ENCODE measurements at places on chromosomes 16 and 17.

GRCh38 chr16:8888951-8889892 is 7.1 kb downstream of the LITAFD start:
- DNase-seq = no peak

DNA sequence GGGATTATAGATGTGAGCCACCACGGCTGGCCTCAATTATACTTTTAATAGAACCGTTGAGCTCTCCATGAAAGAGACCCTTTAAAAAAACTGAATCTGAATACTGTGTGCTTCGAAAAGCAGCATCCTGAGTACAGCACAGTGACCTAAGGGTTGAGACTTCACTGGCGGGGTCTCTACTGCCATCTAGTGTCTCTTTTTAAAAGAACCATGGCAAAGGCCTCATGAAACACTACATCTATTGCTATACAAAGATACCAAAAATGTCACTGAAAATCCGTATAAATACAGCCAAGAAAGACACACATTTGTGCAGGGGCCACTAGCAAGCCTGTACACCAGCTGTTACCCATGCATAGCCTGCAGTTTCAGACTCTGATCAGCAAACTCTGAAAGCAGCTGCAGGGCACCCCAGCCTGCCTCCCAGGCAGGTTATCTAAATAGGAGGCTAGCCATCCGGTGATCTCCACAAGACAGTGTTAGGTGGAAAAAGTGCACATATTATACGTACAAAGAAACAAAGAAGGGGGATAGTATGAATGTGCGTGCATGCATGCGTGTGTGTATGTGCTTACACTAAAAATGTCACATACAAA is 35.3 kb downstream of the NPLOC4 start:
- DNase-seq = peak; percentile 48

DNA sequence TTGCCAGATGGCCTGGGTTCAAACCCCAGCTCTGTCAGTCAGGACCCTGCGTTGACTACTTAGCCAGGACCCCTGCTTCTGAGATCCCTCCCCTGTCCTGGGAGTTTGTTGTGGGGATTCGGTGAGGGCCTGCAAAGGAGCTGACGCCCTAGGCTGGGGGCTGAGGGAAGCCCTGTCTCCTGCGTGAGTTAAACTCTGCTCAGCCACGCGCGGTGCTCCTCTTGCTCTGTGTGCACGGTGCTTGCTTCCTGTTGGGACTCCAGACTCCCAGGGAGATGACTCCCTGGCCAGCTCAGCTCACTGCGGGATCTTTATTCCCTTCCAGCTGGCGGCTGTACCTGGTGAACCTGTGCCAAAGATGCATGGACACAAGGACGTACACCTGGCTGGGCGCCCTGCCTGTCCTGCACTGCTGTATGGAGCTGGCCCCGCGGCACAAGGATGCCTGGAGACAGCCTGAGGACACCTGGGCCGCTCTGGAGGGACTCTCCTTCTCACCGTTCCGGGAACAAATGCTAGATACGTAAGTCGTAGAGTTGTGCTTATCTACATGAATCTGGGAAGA is 37.4 kb downstream of the RNF213 start:
- DNase-seq = no peak

GRCh38 chr17:4502466-4503154 is 3.9 kb downstream of the SPNS2 start:
- no peak for DNase-seq

DNA sequence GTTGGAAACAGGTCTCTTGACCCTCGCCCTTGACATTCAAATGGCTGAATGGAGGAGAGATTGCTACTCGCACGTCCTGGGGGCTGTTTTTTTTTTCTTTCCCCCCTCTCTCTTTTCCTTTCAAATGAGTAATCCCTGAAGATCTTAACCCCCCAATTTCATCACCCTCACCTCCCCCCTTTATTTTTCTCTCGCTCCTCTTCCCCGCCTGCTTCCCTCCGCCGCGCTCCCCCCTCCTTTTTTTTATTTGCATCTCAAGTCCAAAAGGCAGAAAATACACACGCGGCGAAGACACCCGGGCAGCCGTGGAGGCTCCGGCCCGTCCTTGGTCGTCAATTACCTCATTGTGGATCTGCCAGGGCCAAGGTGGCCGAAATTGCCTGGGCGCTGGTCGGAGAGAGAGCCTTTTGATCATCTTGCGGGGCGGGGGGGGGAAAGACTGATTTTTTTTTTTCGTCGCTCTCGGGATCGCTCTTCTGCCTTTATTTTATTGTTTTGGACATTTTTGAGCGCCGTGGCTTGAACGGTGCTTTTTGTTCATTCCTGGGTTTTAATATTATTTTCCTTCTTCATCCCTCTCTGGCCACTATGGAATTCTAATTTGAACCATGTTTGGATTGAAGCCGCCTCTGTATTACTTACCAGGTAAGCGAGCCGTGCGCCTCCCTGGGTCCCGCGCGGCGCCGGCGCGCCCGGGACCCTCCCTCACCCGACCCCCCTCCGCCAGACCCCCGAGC is 57.2 kb upstream of the GSE1 start:
- no peak for DNase-seq

GRCh38 chr16:13439766-13440165 is 480.2 kb upstream of the ERCC4 start:
- no peak for DNase-seq

GRCh38 chr17:77916703-77917481 is 41.6 kb upstream of the TNRC6C start:
- DNase-seq = no peak

DNA sequence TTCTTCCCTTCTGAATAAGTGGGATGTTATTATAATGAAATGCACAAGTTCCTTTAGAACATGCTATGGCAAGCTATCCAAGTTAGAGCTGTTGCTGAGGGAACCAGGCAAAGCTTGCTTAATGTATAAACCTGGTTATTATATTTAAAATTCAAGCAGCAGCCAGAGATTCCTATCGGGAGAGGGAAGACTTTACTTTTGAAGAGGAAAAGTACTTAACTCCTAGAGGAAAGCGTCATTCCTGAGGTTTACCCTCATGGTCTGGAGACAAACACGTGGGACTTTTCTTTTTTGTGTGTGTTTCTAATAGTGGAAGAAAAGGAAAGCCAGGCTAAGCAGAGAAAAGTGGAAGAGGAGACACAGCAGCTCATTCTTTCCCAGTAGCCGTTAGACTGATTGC is 39.9 kb upstream of the MYH10 start:
- DNase-seq = no peak

- DNase-seq = no peak
Measured at GRCh38 chr17:9705745-9706144, 60.4 kb downstream of the USP43 start.

- DNase-seq = no peak
Measured at GRCh38 chr16:86509759-86510464, 415 bp upstream of the FOXF1 start.

- DNase-seq = no peak
Measured at GRCh38 chr16:58848662-58849002, 114.5 kb upstream of the GOT2 start.

GRCh38 chr17:40291281-40291664 is 3.6 kb downstream of the CDC6 start:
- no peak for DNase-seq

- no peak for DNase-seq
Measured at GRCh38 chr17:40560592-40561293, 4.5 kb downstream of the CCR7 start.

DNA sequence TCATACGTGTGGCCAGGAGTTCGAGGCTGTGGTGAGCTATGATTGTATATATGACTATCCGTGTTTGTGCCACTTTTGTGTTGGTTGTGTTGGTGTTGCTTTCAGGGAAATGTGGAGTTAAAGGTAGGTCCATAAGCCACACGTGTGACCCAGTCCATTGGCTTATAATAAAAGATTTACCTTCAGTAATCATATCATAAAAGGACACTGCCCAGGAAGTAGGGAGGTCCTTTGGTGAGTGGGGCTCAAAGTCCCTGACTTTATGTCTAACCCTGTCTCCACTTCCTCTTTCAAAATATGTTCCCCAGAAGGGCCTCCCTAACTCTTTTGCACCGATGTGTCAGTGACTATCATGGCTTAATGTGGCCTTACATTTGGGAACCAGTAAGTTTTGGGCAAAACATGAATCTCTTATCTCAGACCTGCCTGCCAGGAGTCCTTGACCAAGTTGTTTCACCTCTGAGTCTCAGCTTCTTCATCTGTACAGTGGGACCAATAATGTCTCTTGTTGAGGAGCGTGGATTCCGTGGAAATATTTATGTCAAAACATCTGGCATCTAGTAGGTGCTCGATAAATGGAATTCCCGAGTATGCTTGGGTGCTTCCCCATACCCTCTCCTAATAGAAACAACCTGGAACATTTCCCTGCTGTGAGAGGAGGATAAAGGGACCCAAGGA is 4.8 kb downstream of the TNP2 start:
- no peak for DNase-seq

DNA sequence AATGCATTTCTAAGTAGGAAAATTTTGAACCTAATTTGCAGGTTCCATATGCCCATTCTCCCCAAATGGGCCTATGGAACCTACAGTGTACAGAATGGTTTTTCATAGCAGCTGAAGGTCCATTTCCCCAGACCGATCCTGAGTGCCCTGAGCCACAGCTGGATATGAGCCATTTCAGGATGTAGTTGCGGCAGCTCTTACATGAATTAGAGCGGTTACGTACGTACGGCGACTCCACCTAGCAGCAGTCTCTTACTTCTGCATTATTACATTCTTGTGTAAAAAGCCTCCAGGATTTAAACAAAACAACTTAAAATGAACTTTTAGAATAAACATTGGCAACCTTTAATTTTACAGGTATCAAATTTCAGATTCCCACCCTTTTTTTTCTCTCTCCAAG is 225.3 kb downstream of the SNX29 start:
- DNase-seq = no peak

DNA sequence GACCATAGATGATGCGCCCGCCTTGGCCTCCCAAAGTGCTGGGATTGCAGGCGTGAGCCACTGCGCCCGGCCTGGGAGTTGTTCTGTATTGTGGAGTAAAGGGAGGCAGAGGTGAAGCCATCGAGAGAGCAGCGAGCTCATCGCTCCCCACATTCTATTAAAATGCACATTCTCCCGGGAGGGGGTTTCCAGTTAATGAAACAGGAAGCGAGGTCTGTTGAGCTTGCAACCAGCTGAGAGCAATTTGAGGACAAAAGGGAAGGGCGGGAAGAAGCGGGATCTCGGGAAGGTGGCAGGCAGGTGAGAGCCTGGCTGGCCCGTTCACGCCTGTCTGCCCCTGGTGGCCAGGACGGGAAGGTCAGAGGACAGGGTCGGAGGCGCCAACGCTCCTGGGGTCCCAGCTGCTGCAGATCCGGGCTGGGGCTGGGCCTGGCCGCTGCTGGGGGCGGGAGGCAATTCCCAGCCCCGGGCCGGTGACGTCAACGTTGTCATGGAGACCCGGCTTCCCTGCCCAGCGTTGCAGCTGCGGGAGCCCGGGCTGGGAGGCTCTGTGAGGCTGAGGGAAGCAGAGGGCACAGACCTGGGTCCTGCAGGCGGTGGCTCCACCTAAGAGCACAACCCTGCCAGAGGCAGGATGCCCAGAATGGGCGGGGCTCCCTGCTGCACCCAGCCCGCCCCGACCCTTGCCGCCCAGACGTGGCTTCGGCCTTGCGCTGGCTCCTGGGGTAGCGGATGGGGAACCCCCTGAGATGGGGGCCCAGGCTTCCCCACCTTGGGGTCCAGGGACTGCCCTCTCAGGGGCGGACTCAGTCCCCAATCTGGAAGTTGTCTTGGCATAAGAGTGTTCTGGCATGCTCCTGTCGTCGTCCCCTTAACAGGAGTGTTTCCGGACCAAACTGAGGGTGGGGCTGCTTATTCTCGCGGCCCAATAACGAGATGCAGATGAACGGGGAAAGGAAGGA is 48.7 kb upstream of the PLCG2 start:
- DNase-seq = peak; percentile 86

DNA sequence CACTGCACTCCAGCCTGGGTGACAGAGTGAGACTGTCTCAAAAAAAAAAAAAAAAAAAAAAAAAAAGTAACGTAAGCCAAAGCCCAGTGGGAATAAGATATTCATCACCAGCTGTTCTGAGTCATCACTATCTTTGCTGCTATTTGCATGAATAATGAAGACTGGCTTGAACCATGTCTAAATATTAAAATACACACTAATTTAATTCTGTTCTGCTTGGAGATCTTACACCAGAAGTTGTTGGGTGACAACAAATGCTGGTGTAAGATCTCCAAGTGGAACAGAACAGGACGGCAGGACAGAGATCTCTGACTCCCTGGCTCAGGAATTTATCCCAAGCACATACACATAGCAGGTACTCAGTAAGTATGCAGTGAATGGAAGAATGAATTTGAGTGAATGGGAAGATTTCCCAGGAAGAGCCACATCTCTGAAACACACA is 19.6 kb downstream of the DNAH17 start:
- no peak for DNase-seq

GRCh38 chr16:56577300-56577625 is 12.1 kb upstream of the MT3 start:
- no peak for DNase-seq

DNA sequence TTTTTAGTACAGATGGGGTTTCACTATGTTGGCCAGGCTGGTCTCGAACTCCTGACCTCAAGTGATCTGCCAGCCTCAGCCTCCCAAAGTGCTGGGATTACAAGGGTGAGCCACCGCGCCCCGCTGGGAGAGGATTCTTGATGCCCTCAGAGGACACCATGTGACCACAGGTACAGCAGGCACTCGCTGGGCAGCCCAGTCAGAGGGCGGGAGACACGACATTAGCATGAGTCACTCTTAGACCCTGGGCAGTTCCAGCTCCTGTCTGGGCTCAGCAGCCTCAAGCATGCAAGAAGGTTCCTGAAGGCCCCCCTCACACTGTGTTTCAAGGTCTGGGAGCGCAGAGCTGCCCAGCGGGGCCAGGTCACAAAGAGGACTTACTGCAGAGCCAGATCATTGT is 11.9 kb downstream of the STAC2 start:
- no peak for DNase-seq

- no peak for DNase-seq
Measured at GRCh38 chr17:31854672-31855071, 4.4 kb downstream of the COPRS start.

GRCh38 chr17:35900280-35900679 is 20.1 kb upstream of the CCL5 start:
- no peak for DNase-seq

- no peak for DNase-seq
Measured at GRCh38 chr16:70725024-70725911, 39.4 kb upstream of the MTSS2 start.

DNA sequence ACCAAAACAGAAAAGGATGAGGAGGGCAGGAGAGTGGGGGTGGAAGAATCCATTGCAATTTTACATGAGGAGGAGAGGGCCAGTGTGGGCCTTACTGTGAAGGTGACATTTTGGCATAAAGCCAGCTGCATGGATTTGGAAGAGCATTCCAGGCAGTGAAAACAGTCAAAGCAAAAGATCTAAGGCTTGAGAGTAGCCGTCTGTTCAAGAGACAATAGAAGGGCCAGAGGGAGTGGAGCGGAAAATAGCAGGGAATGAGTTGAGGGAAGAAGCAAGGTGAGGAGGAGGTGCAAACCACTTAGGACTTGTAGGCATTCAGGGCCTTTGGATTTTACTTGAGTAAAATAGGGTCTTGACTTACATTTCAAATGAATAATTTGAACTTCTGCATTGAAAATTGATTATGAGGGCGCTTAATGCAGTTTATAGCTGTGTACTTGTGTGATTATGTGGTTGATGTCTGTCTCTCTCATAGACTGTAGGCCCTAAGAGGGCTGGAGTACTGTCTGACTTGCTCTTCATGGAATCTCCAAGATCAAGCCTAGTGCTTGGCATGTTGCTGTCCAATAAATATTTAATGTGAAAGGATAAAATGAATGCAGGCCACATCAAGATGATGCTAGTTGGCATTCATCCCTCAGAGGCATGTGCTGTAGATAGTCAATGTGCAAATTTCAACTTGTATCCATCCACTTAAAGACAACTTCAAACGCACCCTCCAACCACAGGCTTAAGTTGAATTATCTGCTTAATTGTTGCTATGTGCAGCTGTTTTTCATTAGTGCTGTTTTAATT is 772.1 kb upstream of the RBFOX1 start:
- no peak for DNase-seq

Data from endothelial cell (in vitro differentiated cells).